NCI-H1436 treated with DMSO at 0.1 percent for 48 hours (cell line): ENCODE measurements at places on chromosomes 1 and 21.

DNA sequence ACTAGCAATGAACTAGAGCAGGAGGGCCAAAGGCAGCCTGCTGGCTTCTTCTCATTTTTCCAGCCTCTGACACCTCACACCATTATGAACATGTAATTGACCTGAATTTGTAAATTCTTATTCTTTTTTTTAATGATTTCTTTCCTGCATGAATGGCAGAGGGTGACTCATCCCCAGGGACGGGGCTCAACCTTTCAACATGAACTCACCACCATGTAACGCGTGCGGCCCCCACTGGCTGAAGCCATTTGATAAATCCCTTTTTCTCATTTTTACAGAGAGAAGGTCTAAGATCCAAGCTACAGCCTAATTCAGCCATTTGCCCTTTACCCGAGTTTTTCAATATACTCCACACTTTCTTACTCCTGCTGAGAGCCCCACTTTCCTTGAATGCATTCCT, 9.3 kb upstream of the ETS2 start:
- no peak for DNase-seq

DNA sequence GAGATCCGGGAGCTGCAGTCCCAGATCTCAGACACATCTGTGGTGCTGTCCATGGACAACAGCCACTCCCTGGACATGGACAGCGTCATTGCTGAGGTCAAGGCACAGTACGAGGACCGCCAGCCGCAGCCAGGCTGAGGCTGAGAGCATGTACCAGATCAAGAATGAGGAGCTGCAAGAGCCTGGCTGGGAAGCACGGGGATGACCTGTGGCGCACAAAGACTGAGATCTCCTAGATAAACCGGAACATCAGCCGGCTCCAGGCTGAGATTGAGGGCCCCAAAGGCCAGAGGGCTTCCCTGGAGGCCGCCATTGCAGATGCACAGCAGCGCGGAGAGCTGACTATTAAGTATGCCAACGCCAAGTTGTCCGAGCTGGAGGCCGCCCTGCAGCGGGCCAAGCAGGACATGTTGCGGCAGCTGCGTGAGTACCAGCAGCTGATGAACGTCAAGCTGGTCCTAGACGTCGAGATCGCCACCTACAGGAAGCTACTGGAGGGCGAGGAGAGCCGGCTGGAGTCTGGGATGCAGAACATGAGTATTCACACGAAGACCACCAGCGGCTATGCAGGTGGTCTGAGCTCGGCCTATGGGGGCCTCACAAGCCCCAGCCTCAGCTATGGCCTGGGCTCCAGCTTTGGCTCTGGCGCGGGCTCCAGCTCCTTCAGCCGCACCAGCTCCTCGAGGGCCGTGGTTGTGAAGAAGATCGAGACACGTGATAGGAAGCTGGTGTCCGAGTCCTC, 25.5 kb downstream of the ETV3L start:
- DNase-seq = no peak

GRCh38 chr1:166200743-166201142, 33.9 kb upstream of the FAM78B start:
- no peak for DNase-seq

GRCh38 chr1:89681045-89681729, 48.3 kb downstream of the LRRC8C start:
- no peak for DNase-seq
